CD4-positive, alpha-beta memory T cell (primary cell): ENCODE measurements at places on chromosomes 7 and 10.
A peak's percentile ranks its signal among the peaks of the same experiment; 100 is the strongest.

- no peak for DNase-seq
Observed at GRCh38 chr10:131435760-131436457, 124.4 kb upstream of the TCERG1L start.

- no peak for DNase-seq
Observed at GRCh38 chr10:97321804-97322190, 2.7 kb downstream of the FRAT1 start.

DNA sequence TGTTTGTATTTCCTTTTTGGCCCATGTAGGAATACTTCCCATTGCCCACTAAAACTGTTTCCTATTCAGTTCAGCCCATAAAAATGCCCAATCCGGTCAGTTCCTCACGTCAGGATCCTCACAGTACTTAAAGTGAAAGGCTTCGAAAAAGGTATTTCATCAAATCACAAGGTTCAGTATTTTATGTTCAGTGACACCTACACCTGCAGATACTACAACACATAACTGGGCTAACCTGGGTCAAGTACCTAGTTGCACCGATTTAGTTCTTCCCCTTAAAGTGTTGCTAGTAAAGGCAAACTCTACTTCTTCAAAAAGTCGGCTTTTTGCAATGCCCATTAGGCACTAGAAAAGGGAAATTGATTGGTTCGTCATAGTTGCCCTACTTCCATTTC lies 1.1 kb downstream of the SNX13 start:
- DNase-seq = peak; percentile 8

GRCh38 chr10:75746356-75746755 lies 314.9 kb downstream of the LRMDA start:
- DNase-seq = no peak

- DNase-seq = no peak
Observed at GRCh38 chr10:71339796-71340589, 20.9 kb downstream of the SLC29A3 start.

DNA sequence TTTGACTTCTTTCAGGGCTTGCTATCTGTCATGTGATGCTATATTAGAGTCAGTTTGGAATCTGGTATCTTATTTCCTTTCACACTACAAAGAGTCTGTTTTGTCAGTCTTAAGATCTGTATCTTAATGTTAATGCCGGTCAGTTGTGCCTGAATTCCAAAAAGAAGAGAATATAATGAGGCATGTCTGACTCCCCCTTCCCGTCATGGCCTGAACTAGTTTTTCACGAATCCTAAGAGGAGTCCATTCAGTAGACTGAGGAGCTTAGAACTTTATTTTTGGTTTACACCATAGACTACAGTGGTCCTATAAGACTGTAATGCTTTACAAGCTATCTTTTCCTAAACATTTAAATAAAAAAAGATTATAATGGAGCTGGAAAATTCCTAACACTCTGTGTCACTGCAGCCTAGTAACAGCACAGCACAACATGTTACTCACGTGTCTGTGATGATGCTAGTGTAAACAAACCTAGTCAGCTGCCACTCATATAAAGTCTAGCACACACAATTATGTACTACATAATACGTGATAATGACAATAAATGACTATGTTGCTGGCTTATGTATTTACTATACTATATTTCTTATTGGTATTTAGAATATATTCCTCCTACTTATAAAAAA lies 50.6 kb downstream of the VPS41 start:
- no peak for DNase-seq

GRCh38 chr7:22726907-22727713 lies at the start of gene IL6:
TSS of gene IL6 (plus strand) at chr7:22727200. CDS start at chr7:22727263, 63 bp downstream.
- DNase-seq = peak; percentile 5

GRCh38 chr10:64368298-64368697 lies 847.1 kb downstream of the REEP3 start:
- no peak for DNase-seq

GRCh38 chr10:128642023-128642422 lies 515.8 kb upstream of the MKI67 start:
- no peak for DNase-seq

DNA sequence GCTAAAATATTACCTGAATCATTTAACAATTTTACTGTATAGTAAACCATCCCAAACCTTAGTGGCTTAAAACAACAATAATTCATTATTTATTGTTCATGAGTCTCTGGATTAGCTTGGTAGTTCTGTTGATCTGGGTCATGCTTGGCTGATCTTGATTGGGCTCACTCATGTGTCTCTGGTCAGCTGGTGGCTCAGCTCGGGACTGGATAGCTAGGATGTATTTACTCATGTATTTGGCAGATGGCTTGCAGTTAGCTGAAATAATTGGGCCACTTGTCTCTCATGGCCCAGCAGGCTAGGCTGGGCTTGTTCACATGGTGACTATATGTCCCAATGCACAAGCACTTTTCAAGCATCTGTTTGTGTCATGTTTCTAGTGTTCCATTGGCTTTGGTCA lies 262.8 kb downstream of the BBS9 start:
- DNase-seq = no peak

GRCh38 chr10:17109475-17110207 lies 20.0 kb downstream of the CUBN start:
- DNase-seq = no peak

DNA sequence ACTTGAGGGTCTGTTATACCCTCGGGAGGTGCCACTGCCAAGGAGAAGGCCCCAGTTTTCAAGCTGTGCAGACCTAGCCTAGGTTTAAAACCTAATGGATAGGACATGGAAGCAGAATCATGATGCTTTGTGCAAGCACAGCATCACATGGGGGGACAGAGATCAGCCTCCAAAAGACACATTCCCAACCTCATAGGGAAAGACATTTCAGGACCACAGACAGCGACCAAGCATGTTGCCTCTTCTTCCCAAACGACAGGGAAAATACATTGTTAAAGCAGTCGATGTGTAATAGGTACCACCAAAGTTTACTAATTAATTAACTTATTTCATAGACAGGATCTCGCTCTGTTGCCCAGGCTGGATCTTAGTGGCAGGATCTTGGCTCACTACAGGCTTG lies 573.9 kb downstream of the TCERG1L start:
- DNase-seq = no peak

DNA sequence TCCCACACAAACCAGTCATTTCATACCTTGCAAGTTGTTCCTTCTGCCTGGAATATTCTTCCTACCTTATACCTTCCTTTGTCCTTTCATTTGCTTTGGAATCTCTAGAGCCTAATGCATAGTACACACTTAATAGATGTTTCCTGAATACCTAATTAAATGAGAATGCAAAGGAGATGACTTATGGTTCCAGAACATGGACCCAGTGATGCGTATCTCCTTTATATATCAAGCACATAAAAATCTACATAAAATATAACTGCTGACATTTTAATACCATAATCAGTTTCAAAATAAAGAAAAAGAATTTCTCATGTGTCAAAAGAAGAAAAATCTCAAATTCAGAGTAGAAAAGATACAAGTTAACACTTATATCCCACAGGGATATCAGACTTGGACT lies 110.6 kb upstream of the ASAH2 start:
- no peak for DNase-seq

- no peak for DNase-seq
Observed at GRCh38 chr7:134693256-134693655, 46.6 kb downstream of the BPGM start.

DNA sequence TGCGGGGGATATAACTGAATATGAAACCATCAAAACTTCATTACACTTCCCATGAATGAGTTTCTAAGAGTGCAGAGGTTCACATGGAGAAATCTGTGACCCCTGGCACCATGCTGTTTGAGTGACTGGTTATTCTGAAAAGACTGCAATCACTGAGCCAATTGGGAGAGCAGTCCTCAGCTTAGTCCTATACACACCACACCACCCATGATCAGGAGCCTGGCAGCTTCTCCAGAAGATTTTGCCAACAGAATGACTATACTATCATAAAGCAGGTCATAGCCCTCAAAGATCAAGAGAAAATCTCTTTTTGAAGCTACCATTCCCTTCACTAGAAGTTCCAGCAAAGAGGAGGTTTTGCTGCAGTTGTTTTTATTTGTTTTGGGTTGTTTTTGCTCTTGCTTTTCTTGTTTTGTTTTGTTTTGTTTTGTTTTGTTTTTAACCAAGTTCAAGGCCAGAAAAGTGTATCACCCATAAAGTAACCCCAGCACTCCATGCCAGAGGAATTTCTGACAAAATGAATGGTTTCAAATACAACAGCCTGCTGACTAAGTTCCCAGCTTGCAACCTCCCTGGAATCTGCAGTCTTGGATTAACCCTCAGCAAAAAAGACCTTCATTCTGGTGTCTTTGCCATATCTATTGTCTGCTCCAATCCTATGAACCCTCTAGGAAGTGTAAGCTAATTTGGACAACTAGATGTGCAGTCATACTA lies 19.7 kb upstream of the HGF start:
- no peak for DNase-seq

- no peak for DNase-seq
Observed at GRCh38 chr10:100755821-100756220, 10.4 kb downstream of the PAX2 start.

DNA sequence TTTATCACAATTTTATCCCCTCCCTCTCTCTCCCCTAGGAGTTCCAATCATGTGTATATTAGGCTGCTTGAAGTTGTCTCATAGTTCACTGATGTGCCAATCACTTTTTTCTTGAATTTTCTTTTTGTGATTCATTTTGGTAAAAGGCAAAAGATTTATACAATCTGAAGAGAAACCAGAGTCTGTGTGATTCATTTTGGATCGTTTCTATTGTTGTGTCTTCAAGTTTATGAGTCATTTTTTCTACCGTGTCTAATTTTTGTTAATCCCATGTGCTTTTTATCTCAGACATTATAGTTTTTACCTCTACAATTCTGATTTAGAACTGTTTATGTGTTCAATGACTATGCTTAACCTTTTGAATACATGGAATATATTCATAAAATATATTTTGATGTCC lies 483.9 kb upstream of the AUTS2 start:
- no peak for DNase-seq

- no peak for DNase-seq
Observed at GRCh38 chr10:132043861-132044695, 21.7 kb upstream of the JAKMIP3 start.

- no peak for DNase-seq
Observed at GRCh38 chr10:93149761-93150160, 76.1 kb downstream of the CYP26A1 start.

DNA sequence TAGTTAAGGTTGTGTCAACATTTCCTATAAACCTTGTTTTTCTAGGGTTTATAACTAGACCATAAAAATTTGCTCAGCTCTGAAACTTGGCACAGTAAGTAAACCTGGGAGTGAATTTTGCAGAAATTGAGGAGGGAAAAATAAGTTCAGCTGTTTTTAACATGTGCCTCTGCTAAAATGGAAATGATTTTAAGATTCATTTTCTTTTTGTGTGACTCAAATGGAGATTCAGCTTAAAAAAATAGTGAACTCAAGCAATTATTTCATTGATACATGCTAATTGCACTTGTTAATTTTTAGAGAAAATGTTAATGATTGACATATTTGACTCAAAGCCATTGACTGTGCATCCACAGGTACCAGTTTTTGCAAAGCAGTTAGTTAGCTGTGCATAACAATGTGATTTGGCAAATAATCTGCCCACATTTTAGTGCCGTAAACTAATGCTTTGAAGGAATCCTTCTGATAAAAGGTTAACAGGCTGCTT lies 68.5 kb upstream of the ZNF438 start:
- no peak for DNase-seq

GRCh38 chr10:114336823-114337509 lies 67.3 kb downstream of the AFAP1L2 start:
- DNase-seq = no peak

- no peak for DNase-seq
Observed at GRCh38 chr7:158802535-158803366, 26.6 kb downstream of the ESYT2 start.

DNA sequence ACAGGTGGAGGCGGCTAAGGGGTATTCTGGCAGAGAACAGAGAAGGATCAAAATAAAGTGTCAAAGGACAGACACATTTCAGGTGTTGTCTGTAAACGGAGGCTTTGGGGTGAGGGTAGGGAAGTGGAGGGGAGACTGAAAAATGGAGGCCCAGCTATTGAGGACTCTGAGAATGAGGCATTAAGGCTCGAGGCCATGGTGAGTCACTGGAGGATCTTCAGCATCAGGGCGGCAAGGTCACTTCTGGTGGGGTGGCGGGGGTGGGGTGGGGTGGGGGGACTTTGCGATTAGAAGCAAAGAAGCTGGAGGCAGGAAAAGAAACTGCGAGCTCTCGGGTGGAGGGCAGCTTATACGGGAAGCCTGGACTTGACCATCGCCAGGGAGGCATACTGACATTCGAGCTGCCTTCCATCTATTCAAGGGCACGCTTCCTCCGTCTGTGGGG lies 58.4 kb upstream of the PCGF5 start:
- peak; percentile 8 for DNase-seq

DNA sequence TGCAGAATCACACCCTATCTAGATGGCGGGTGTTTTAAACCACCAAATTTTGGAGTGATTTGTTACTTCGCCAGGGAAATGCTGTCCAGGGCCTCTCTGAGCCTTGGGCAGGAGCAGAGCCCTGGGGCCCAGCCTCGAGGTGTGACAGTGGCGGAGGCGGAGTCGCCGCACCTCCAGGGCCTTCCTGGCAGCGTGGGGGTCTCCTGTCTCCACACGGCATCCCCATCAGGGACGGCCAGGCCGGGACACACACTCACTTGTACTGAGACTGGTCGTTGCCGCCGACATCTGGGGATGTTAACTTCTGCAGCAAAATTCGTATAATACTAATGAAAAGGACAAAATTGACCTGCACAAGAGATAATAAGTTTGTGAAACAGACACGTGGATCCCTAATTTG lies 110.7 kb downstream of the VIPR2 start:
- DNase-seq = no peak

GRCh38 chr10:78184851-78185692 lies 151.4 kb downstream of the RPS24 start:
- DNase-seq = no peak

- DNase-seq = no peak
Observed at GRCh38 chr10:17075533-17076359, 53.9 kb downstream of the CUBN start.

DNA sequence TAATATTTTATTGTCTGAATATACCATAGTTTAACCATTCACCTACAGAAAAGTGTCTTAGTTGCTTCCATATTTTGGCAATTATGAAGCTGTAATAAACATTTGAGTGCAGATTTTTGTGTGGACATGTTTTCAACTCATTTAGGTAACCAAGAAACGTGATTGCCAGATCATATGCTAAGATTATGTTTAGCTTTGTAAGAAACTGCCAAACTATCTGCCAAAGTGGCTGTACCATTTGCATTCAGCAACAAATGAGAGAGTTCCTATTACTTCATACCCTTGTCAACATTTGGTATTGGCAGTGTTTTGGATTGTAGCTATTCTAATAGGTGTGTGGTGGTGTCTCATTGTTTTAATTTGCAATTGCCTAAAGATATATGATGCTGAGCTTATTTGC lies 233.5 kb downstream of the TMEM26 start:
- DNase-seq = no peak

GRCh38 chr7:148327379-148327778 lies 263.2 kb upstream of the C7orf33 start:
- no peak for DNase-seq

DNA sequence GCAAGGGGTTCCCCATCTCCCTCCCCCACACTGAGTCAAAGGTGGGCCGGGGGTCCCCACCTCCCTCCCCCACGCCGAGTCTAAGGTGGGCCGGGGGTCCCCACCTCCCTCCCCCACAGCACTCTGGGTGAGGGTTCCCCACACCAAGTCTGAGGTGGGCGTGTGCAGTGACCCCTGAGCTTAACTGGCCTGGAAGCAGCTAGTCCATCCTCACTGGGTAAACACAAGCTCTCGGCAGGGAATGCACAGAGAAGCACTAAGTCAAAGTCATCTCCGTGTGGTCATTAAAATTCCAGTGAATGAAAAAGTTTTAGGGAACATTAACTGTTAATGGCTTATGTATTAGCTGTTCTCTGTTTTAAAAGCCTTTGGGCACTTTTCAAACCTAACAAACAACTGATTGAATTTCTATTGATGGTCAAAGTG lies 43.7 kb upstream of the PRKAR1B start:
- DNase-seq = no peak
